Activated CD8-positive, alpha-beta memory T cell treated with anti-CD3 and anti-CD28 coated beads, Interleukin-2, amount 10 ng/mL, durations not matched to agents 7 days and 5 days (primary cell): ENCODE measurements at places on chromosomes 12 and 14. TPM values are rescaled to one million over a fixed set of nuclear protein-coding genes. Genes with fewer than 3 reads are reported as not detected.

GALNT8 gene
- total RNA-seq: 1.1 TPM

DNA sequence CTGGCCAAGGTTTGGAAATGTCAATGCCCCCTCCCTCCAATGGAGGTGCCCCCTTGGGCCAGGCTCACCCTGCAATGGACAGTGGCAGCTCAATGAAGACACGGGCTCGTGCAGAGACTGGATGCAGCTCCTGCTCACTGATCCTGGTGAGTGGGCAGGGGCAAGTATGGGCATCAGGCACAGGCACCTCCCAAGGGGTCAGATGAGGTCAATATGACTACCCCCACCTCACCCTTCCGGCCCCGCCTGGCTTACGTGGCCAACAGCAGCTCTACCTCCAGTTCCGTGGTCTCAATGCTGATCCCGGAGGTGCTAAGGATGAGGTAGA is 13.6 kb downstream of the ITGA7 start:
- DNase-seq: no peak

YAF2 gene
- total RNA-seq: 42.5 TPM

NYNRIN gene
- total RNA-seq: 0.50 TPM

GLT8D2 gene
- total RNA-seq: 0.41 TPM

TWF1 gene
- total RNA-seq: 25.2 TPM
